GM23248 (cell line): ENCODE measurements at places on chromosomes 1 and 21. TPM values are rescaled to one million over a fixed set of nuclear protein-coding genes. Genes with fewer than 3 reads are reported as not detected.

The MRPL55 gene
- 57.5 and 84.4 TPM in 2 replicates for total RNA-seq

The PCSK9 gene
- total RNA-seq = 0.11 and 0.25 TPM in 2 replicates

The LENEP gene
- total RNA-seq = not detected in 2 replicates

The SLC35A3 gene
- total RNA-seq = 35.7 and 46.0 TPM in 2 replicates

The CITED4 gene
- not detected in 2 replicates for total RNA-seq

The HES4 gene
- 3.1 and 7.6 TPM in 2 replicates for total RNA-seq

The ITLN2 gene
- total RNA-seq = not detected in 2 replicates

The NPR1 gene
- 0.25 TPM in 1 of 2 replicates, not detected in the other for total RNA-seq

The PEF1 gene
- 97.5 and 131 TPM in 2 replicates for total RNA-seq

The CLCA4 gene
- total RNA-seq = not detected in 2 replicates

The KCND3 gene
- total RNA-seq = 0.13 and 0.22 TPM in 2 replicates

The DNMT3L gene
- not detected in 2 replicates for total RNA-seq

The GCSAML gene
- total RNA-seq = not detected in 2 replicates

The C1orf94 gene
- not detected in 2 replicates for total RNA-seq

The GCLM gene
- 30.6 and 32.7 TPM in 2 replicates for total RNA-seq

The JAM2 gene
- total RNA-seq = 0.13 and 1.9 TPM in 2 replicates

The S100A16 gene
- 495 and 615 TPM in 2 replicates for total RNA-seq

The PGBD5 gene
- total RNA-seq = 0.32 and 3.8 TPM in 2 replicates

The PRAMEF25 gene
- total RNA-seq = not detected in 2 replicates

The ESPN gene
- not detected in 2 replicates for total RNA-seq

The KLF17 gene
- 0.11 and 0.13 TPM in 2 replicates for total RNA-seq

The FBLIM1 gene
- total RNA-seq = 59.6 and 69.9 TPM in 2 replicates

The CKS1B gene
- 45.6 and 50.3 TPM in 2 replicates for total RNA-seq

The NCAM2 gene
- total RNA-seq = 1.0 and 1.3 TPM in 2 replicates

The CD2 gene
- not detected in 2 replicates for total RNA-seq
